ENCODE measurements at places on chromosomes 1 and 21.

GRCh38 chr1:68276448-68276847 lies 44.1 kb upstream of the WLS start:
- DNase-seq = no peak

GRCh38 chr1:38656726-38657125 lies 202.8 kb downstream of the RRAGC start:
- no peak for DNase-seq

- peak; percentile 51 for DNase-seq
These were observed 80.4 kb upstream of the EFHD2 start for GRCh38 chr1:15329104-15329820.

DNA sequence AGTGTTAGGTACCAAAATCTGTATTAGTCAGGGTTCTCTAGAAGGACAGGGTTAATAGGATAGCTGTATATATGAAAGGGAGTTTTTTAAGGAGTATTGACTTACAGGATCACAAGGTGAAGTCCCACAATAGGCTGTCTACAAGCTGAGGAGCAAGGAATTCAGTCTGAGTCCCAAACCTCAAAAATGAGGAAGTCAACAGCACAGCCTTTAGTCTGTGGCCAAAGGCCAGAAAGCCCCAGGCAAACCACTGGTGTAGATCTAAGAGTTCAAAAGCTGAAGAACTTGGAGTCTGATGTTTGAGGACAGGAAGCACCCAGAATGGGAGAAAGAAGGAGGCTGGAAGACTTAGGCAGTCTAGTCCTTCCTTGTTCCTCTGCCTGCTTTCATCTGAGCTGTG lies 487.5 kb upstream of the CHRM3 start:
- no peak for DNase-seq

DNA sequence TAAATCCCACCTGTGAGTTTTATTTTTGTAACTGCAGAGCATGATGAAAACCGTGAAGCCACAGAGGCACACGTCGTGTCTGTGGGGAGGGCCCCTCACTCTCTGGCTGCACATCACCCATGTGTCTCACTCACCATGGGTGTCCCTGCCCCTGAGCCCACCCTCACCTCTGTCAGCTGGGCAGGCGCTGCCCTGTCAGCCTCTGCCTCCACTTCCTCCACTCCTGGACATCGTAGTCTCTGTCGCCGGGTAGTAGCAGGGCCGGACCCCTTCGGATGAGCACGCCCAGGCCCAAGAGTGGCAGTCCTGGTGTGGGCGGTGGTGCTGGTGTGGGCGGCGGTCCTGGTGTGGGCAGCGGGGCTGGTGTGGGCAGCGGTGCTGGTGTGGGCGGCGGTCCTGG lies 37.3 kb downstream of the COL18A1 start:
- no peak for DNase-seq

DNA sequence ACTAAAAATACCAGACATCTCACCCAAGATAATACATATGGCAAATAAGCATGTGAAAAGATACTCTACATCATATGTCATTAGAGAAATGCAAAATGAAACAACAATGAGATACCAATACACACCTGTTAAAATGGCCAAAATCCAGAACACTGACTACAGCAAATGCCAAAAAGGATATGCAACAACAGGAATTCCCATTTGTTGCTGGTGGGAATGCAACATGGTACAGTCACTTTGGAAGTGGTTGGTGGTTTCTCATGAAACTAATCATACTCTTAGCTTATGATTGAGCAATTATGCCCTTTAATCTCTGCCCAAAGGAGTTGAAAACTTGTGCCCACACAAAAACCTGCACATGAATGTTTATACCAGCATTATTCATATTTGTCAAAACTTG lies 6.4 kb upstream of the RGS2 start:
- DNase-seq = no peak

- DNase-seq = no peak
These were observed 105.2 kb downstream of the SUSD4 start for GRCh38 chr1:223258751-223259198.

GRCh38 chr1:179883040-179883744 lies 1.1 kb downstream of the TOR1AIP1 start:
- peak; percentile 16 for DNase-seq

DNA sequence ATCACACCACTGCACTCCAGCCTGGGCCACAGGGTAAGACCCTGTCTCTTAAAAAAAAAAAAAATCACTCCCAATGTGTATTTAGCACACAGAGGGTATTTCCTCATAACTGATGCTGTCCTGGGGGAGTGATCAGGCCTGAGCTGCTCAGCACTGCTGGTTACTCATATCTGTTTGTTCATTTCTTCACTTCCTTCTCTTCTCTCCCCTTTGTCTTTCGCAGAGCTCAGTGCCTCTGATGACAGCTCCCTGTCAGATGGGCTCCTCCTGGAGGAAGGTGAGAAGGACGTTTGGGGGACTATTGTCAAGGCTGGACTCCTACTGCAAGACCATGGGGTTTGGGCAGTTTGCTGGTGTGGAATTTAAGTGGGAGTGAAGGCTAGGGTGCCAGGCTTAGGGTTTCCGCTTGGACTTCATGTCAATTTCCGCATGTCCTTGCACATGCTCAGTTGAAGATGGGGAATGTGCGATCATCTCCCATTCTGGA lies 13.0 kb downstream of the INAVA start:
- DNase-seq = peak; percentile 72
